Fibroblast of upper back skin (primary cell): ENCODE measurements at places on chromosomes 7 and 10.

GRCh38 chr10:45427262-45427969 lies 53.4 kb downstream of the ALOX5 start:
- no peak for DNase-seq

DNA sequence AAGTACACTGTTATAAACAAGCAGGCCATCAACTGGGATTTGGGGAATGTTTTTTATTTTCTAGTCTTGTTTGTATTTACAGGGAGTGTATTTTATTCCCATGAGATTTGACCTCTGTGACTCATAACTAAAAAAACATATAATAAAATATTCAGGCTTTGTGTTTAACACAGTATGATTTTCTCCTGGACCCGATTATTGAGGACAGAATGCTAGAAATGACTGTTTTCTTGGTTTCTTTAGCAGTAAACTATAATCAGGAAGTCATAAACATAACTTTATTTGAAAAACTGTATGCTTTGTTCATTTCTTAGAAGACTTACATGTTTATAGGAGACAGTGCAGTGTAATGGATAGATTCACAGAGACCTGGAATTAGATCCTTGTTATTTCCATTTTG lies 2.1 kb downstream of the NHLRC2 start:
- DNase-seq, result no peak

DNA sequence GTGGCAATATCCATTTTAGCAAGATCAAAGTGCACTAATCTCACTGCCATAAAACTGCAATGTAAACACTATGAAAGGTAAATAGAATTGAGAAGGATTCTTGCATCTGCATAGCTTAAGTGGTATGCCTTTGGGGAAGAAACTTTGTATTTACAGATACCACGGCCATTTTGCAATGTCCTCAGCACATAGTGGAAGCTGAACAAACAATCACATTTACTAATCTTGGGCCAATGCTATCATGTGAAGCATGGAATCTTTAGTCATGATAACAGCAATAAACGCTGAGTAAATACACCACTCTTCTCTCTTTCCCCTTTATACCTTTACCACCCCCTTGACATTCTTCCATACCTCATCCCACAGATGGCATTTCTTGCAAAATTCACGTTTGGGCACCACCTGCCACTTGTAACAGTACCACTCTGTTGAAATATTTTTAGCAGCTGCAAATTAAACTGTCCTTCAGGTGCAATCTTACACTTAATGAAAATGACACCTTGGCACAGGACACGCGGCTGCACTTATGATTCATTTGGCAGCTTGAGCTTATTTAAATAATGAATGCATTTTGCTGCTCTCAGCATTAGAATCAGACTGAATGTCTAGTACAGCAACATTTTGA lies 171.8 kb downstream of the SEMA3A start:
- DNase-seq, result no peak

GRCh38 chr10:13686331-13686752 lies 99.6 kb downstream of the PRPF18 start:
- DNase-seq, result peak; percentile 13

GRCh38 chr7:124908259-124908658 lies 21.4 kb downstream of the POT1 start:
- DNase-seq, result peak; percentile 52

GRCh38 chr7:102119213-102119651 lies 167.4 kb upstream of the SH2B2 start:
- DNase-seq, result no peak

- no peak for DNase-seq
These were observed 116.5 kb upstream of the PRPS1L1 start for GRCh38 chr7:18144166-18144565.

GRCh38 chr10:112698818-112699164 lies 251.3 kb upstream of the TCF7L2 start:
- DNase-seq, result no peak

GRCh38 chr10:111175787-111176186 lies 99.0 kb downstream of the ADRA2A start:
- DNase-seq, result no peak

- no peak for DNase-seq
These were observed 11.7 kb downstream of the STAM start for GRCh38 chr10:17655567-17656146.

DNA sequence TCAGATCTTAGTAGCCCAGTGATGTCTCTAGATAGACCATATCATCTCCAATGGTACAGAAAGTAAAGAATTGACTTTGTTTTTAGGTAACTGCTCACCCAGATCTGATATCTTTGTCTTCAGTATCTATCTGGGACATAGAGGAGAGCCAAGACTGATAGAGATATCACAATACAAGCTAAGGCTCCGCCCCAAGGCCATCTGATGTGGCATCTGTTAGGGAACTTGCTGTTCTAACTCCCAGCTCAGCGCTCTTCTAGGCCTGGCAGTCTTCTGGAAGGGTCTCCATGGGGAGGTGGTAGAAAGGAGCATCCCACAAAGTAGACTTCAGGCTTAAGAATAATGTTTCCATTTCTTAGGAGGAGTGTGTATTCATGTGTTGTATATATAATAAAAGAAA lies 88.4 kb upstream of the SAMD8 start:
- no peak for DNase-seq

DNA sequence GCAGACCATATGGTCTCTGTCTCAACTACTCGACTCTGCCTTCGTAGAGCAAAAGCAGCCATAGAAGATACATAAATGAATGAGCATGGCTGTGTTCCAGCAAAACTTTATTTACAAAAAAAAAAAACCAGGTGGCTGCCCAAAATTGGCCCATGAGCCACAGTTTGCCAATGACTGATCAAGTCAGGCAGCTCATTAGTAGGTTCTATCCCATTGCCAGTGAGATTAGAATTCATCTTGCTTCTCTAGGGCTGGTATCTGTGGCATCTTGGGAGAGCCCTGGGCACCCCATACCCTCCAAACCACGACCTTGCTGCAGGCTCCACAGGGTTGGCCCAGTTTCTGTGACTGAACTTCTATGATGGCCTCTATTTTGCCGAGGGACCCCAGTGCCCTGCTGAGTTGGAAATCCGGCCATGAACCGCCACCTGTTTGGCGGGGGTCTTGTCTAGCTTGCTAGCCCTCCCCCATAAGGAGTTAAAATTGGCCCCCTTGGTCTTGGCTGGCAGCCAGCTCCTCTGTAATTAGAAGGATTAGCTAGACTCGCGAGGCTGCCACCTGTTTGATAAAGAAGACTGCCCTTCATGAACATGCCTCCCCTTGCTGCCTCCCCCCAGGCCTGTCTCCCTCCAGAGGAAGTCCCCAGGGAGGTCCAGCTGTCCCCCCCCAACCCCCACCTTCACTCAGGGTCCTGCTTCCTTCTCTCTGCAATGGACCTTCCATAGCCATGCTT lies 83.9 kb downstream of the CHN2 start:
- no peak for DNase-seq

DNA sequence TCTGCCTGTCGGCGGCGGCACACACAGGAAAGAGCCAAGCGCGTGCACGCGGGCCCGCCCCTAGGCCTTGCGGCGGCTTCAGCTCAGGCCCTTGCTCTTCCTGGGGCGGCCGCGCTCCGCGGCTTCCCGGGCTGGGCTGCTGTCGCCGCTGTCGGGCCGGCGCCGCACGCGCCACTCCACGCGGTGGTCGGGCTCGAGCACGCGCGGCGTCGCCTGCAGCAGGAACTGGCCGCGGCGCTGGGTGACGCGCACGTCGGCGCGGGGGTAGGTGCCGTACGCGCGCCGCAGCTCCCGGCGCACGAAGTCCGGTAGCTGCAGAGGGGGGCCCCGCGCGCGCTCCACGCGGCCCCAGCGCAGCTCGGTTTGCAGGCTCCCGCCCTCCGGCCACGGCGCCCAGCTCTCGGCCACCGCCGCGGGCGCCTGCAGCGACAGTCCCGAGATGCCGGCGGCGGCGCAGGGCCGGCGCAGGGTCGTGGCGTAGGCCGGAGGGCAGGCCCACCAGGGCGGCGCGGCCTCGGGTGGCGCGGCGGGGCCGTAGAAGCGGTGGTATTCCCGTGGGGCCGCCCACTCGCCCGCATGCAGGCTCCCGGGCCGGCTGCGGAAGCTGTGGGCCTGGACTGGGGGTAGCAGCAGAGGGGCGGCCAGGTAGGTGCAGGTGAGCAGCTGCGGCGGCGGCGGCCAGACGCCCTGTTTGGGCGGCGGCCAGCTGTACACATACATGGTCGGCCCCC lies 804 bp downstream of the C10orf95 start:
- DNase-seq, result peak; percentile 69

DNA sequence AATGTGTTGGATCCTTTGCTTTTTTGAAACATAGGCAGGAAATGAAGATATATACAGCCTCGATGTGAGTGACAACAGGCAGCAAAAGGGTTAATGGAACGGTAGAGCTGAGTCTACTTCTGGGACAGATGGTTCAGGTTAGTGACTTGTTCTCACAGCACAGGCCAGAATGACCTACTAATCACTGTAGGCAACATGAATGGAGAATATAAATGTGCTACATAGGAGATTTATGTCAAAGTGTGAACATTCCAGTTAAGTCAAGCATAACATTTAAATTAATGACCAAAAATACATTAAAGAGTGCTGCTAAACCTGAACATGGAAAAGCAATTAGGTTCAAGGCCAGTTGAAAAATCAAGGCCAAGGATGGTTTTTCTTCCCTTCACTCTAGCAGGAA lies 235.2 kb downstream of the POU6F2 start:
- DNase-seq, result peak; percentile 43

GRCh38 chr7:14179781-14180180 lies 190.3 kb upstream of the ETV1 start:
- DNase-seq, result no peak

- DNase-seq, result peak; percentile 66
These were observed 11.8 kb downstream of the CPED1 start for GRCh38 chr7:121000081-121000983.

DNA sequence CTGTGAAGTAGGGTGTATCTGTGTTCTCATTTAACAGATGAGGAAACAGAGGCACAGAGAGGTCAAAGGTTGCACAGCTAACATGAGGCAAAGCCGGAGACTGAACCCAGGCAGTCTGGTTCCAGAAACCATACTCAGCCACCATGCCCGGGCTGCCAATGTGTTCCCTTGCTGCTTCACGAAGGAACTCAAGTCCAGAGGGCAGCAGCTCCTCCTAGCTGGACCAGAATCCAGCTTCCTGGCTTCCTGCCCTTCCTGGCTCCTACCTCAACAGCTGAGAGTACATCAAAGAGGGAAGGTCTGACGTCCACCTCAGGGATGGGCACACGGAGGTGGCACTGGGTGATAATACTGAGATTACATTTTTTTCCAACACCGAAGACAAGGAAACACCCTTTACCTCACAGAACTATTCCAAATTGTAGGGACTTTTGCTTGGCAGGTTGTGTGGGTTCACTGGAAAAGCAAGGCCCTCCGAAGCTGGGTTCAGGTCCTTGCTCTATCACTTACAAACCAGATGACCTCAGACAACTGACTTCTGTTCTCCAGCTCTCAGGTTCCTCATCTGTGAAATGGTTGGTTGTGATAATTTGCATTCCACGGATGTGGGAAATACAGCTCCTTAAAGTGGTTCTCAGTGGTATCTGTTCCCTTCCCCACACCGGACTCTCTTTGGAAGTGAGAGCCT lies 154.1 kb upstream of the ZMIZ1 start:
- no peak for DNase-seq

DNA sequence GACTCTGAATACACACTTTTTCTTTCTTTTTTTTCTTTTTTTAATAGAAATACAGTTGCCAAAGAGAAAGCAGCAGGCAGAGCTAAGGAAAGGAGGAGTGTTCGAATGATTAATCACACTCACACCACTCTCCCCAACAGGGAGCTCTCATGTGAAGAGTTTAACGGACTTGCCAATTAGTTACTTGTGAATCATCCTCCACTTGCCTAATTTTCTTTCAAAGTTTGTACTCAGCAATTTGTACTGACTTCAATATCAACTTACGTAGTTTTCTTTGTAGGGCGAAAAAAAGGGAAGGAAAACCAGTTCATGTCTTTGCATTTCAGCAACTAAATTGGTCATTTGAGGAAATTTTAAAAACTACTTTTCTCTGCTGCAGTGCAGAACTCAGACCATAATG lies 109.2 kb downstream of the PIP4K2A start:
- peak; percentile 67 for DNase-seq

GRCh38 chr10:103665162-103665889 lies 171.8 kb downstream of the NEURL1 start:
- DNase-seq, result no peak

DNA sequence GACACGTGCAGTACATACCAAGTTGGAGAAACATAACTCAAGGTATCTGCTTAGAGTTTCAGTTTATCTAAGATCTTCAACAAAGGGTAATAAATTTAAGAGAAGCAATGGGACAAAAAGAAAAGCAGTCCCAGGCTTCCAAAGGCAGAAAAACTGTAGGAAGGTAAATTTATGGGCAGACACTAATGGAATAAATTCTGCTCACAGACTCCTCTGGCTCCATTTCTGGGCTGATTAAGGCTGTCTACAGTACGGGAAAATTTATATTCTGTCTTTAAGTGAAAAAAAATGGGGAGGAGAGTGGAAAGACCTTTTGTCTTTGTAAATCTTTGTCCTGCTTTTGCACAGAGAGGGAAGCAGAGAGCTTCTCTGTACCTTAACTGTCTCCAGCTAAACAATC lies 587.5 kb upstream of the IGFBP3 start:
- DNase-seq, result no peak
